Thoracic aorta (tissue), 2 donors: ENCODE measurements at places on chromosomes 7 and 10.
A peak's percentile ranks its signal among the peaks of the same experiment; 100 is the strongest.

GRCh38 chr10:126465771-126466170 lies 77.5 kb upstream of the ADAM12 start:
- H3K36me3 ChIP-seq: no peaks in the 10 kb centered on the region
- H3K27ac ChIP-seq: no peak overlapping the region
- H3K4me1 ChIP-seq: no peaks in the 10 kb centered on the region
- H3K27me3 ChIP-seq: no peaks in the 10 kb centered on the region
- DNase-seq: no peak

- H3K4me1 ChIP-seq: peaks cover 19% of the 10 kb centered on the region
- H3K4me3 ChIP-seq: peak within 1 kb of the TSS; percentile 95
- DNase-seq: no peak
- H3K27ac ChIP-seq: peak within 1 kb of the TSS; percentile 63
Measured at GRCh38 chr10:126904818-126905701, at the start of gene DOCK1. Gene DOCK1, plus strand, starts transcription at chr10:126905428. Its CDS starts 90 bp downstream, at chr10:126905518.

- H3K36me3 ChIP-seq: no peaks in the 10 kb centered on the region
- no peak for DNase-seq
- H3K4me1 ChIP-seq: peaks cover 5% of the 10 kb centered on the region
- H3K4me3 ChIP-seq: no peak overlapping the region
Measured at GRCh38 chr7:112225006-112225405, 18.5 kb downstream of the ZNF277 start.

DNA sequence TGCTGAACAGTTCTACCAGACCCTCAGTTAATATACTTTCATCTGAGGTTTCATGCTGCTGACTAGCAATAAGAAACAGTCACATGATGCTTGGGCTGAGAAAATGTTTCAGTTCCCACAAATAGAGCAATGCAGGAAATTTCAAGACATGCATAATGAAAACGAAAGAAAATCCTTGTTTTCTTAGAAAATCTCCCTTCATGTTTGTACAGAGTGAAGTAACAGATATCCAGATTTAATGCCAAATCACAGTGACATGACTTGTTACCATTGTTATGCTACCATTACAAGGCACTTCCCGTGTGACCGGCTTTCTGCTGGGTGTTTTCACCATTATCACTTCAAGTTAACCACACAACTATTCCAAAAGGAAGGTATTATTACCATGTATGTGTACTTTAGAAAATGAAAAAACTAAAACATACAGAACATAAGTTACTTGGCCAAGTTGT lies 121.7 kb downstream of the DOCK4 start:
- peak overlapping the region; percentile 46 for H3K4me3 ChIP-seq
- H3K4me1 ChIP-seq: peaks cover 19% of the 10 kb centered on the region
- H3K27ac ChIP-seq: no peak overlapping the region
- no peaks in the 10 kb centered on the region for H3K36me3 ChIP-seq
- H3K27me3 ChIP-seq: no peaks in the 10 kb centered on the region
- no peak for DNase-seq

GRCh38 chr7:93146036-93146435 lies 2.1 kb downstream of the SAMD9L start:
- H3K4me1 ChIP-seq: peaks cover 28% of the 10 kb centered on the region
- peaks cover 15% of the 10 kb centered on the region for H3K36me3 ChIP-seq
- H3K27me3 ChIP-seq: no peaks in the 10 kb centered on the region
- no peak overlapping the region for H3K27ac ChIP-seq

DNA sequence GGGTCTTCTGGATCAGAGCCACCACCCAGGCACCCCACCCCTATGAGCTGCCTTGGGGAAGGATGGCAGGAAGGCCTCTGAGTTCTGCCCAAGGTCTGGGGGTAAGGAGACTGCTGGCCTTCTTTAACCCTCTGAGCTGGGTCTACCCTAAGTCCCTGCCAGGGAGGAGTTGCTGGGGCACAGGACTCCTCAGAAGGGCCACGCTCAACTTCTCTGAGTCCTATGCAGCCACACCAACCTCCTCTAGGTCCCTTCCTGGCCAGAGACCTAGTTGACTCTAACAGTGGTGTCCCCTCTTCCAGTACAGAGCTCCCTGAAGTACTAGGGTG lies 2.6 kb upstream of the NEURL1 start:
- H3K36me3 ChIP-seq: no peaks in the 10 kb centered on the region
- H3K27me3 ChIP-seq: no peaks in the 10 kb centered on the region
- no peak overlapping the region for H3K4me3 ChIP-seq
- no peak for DNase-seq

GRCh38 chr10:60208676-60209269 lies 180.9 kb downstream of the ANK3 start:
- no peak for DNase-seq
- no peaks in the 10 kb centered on the region for H3K27me3 ChIP-seq
- no peaks in the 10 kb centered on the region for H3K4me1 ChIP-seq
- H3K36me3 ChIP-seq: no peaks in the 10 kb centered on the region
- no peak overlapping the region for H3K27ac ChIP-seq
- no peak overlapping the region for H3K4me3 ChIP-seq

GRCh38 chr7:93198472-93198871 lies 27.8 kb downstream of the HEPACAM2 start:
- no peak for DNase-seq
- H3K4me1 ChIP-seq: no peaks in the 10 kb centered on the region
- no peaks in the 10 kb centered on the region for H3K27me3 ChIP-seq

DNA sequence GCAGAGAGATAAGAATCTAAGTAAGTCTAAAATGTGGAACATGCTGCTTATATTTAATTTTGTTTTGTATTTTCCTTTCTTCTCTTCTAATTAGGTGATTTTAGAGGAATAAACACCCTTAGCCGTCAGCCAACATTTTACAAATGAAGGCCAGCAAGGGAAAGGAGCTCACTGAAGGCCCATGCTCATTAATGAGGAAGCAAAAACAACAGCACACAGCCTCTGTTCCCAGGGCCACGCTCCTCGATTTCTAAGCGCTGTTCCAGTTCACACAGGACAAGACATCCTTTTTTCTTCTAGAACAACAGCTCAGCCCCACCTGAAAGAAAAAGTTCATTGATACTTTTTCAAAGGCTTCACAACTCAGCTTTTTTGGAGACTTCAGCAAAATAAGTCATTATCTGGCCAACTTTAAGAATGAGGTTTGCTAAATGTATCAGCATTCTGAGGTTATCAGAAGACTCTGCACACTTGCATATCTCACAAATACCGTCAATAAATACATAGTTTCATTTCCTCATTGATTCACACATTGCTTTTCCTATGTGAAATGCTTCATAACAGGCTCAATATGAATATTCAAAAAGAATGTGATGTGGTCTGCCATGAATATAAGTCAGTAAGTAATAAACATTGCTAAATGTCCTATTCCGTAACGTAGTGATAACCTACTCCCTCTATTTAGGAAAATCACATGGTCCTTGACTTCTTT lies 34.8 kb upstream of the SFMBT2 start:
- no peaks in the 10 kb centered on the region for H3K27me3 ChIP-seq
- H3K4me3 ChIP-seq: no peak overlapping the region
- no peaks in the 10 kb centered on the region for H3K4me1 ChIP-seq
- H3K36me3 ChIP-seq: no peaks in the 10 kb centered on the region

DNA sequence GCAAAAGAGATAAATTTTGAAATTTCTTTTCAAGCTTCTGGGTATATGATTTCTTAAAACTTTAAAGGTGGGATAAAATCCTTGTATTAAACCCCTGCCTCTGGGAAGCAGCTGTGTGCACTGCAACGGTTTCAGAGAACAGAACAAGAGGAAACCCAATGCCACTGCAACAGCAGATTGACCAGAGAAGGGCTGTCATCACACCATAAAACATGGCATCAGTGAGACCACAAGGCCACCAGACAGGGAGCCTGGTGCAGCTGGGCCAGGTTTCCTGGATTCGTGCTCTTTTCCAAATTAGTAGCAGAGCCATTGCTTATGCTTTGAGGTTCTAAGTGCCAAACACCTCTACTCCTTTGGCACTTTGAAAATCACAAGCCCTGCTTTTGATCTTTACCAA lies 152.4 kb downstream of the PRPF18 start:
- H3K27ac ChIP-seq: no peak overlapping the region
- H3K36me3 ChIP-seq: peaks cover 14% of the 10 kb centered on the region
- H3K4me3 ChIP-seq: no peak overlapping the region
- H3K27me3 ChIP-seq: no peaks in the 10 kb centered on the region
- H3K4me1 ChIP-seq: no peaks in the 10 kb centered on the region

DNA sequence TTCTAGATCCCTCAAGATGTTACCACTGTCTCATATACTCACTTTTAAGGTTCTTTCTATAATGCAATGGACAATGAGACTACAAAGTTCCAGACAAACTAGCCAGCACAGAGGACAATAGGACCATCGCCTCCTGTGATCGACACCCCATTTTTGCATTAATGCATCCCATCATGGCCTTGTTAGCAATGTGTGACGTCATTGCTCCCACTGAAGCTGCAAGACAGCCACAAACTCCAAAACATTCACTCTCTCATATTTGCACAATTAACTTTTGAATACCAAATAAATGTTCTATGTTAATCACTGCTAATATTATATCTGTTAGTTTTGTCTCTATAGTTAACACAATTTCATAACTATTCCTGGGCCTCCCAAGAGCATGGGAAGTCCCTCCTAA lies 88.8 kb upstream of the TMEM72 start:
- H3K27me3 ChIP-seq: no peaks in the 10 kb centered on the region
- H3K27ac ChIP-seq: no peak overlapping the region
- no peak for DNase-seq
- no peak overlapping the region for H3K4me3 ChIP-seq
- no peaks in the 10 kb centered on the region for H3K36me3 ChIP-seq
- H3K4me1 ChIP-seq: no peaks in the 10 kb centered on the region

DNA sequence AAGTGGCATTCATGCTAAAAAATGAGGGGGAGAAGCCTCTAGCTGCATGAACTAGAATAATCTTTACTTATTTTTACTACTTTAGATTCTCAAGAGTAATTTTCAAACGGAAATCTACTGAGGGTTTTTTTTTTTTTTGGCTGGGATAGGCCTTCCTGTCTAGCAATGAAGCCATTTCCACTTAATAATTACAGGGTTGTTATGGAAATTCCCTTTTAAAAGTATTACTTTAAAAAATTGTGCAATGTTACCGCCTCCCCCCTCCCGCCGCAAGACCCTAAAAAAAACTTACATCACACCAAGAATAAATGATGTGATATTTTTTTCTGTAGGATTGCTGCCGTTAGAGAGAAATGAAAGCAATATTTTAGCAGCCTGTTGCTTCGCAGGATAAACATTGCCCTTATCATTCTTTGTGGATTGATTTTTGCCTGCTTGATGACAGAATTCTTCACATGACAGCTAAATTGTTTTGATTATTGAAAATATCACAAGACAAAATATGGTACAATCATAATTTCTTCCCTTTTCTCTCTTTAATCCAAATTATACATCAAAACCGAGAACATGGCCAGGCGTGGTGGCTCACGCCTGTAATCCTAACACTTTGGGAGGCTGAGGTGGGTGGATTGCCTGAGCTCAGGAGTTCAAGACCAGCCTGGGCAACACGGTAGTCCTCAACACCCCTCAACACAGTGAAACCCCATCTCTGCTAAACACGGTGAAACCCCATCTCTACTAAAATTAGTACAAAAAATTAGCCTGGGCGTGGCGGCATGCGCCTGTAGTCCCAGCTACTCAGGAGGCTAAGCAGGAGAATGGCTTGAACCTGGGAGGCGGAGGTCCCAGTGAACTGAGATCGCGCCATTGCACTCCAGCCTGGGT lies 32.8 kb downstream of the ARL4A start:
- no peak for DNase-seq
- no peaks in the 10 kb centered on the region for H3K36me3 ChIP-seq
- no peaks in the 10 kb centered on the region for H3K27me3 ChIP-seq
- peaks cover 48% of the 10 kb centered on the region for H3K4me1 ChIP-seq
- H3K27ac ChIP-seq: peak overlapping the region; percentile 65
- peak overlapping the region; percentile 37 for H3K4me3 ChIP-seq

DNA sequence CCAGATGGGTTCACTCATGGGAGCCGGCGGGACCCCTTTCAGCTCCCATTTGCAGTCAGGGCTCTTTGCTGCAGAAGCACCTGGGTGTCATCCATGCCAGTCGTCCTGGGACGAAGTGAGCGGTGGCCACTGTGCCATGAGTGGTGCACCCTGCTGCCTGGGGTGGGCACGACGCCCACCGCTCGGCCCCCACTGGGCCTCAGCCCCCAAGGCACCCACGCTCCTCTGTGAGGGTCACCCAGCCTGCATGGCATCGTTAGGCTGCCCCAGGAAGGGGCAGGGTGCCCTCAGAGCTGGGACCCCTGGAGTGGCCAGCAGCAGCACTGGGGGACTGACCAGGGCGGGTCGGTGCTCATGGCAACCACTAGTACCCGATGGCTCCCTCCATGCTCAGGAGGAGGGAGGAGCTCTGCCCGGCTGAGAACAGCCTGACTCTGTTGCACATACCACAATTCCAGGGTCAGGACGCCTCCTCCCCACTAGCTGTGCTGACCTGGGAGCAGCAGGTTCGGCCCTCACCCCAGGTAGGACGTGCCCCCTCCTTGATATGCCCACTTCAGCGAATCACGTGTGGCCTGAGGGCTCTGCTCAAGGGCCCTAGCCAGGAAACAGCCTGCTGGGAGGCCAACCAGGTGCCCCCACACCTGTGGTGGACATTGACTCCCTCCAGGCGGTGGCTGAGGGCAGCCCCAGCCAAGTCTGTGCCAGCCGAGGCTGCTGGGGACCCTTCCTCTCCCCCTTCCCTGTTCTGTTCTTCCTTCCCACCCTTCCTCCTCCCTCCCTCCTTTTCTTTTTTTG lies 28.5 kb upstream of the CFAP46 start:
- H3K36me3 ChIP-seq: no peaks in the 10 kb centered on the region
- H3K4me1 ChIP-seq: no peaks in the 10 kb centered on the region
- no peak overlapping the region for H3K27ac ChIP-seq
- DNase-seq: no peak
- no peak overlapping the region for H3K4me3 ChIP-seq

GRCh38 chr7:76364198-76364584 lies 5.4 kb upstream of the YWHAG start:
- peak overlapping the region; percentile 59 for H3K4me3 ChIP-seq
- H3K4me1 ChIP-seq: peaks cover 18% of the 10 kb centered on the region
- H3K27me3 ChIP-seq: no peaks in the 10 kb centered on the region
- H3K27ac ChIP-seq: peak overlapping the region; percentile 87
- no peaks in the 10 kb centered on the region for H3K36me3 ChIP-seq

DNA sequence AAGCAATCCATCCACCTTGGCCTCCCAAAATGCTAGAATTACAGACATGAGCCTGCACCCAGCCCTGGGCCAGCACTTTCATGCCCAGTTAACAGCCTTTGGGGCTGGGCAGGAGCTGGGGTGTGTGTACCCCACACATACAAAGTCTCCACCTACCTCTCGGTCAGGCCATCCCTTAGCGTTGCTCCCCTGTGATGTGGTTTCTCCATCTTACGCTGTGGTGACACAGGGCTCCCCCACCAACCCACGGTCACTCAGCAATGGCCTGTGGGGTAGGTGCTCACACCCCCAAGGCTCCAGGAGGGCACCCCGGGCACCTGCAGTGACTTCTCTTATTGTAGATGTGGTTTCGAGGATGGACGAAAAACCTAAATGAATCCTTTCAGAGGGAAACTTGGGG lies 58.8 kb downstream of the ASB13 start:
- no peak overlapping the region for H3K4me3 ChIP-seq
- H3K27ac ChIP-seq: no peak overlapping the region
- no peaks in the 10 kb centered on the region for H3K36me3 ChIP-seq
